ENCODE measurements at places on chromosomes 1 and 21.

DNA sequence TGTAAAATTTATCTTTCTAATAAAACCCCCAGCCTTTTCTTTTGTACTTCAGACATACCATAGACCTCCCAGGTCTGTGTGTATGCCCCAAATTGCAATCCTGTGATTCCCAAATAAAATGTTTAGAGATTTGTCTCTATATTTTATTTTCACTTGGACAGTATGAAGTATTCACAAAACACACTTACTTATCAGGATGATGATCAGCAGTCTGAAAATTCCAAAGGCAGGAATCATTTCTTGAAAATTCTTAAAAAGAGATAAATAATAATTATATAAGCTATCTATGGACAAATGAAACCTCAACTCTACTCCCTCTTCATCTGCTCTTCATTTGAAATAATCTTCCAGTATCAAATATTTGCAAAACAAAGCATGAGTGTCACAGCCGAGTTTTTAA is 11.6 kb upstream of the GJA9 start:
- peak; percentile 7 for DNase-seq

DNA sequence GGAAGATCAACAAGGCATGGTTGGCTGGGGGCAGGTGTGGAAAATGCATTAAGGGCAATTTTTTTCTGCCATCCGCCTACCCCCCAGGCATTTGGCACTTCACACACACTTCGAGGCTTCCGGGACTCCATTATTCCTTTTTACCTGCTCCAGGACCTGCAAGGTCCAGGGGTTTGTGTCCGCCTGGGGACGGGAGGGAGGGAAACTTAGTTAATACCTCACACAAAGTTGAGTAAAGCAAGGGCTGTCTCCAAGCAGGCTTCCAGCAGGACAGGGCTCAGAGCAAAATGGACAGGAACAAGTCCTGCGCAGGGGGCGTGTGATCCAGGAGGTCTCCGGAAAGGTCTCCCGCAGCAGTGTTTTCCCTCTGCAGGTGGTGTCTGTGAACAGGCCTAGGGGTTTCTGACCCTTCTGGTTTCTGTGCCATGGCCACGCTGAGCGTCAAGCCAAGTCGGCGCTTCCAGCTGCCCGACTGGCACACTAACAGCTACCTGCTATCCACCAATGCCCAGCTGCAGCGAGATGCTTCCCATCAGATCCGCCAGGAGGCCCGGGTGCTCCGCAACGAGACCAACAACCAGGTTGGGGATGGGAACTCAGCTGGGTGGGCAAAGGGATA is 712 bp downstream of the TEKT2 start:
- no peak for DNase-seq

DNA sequence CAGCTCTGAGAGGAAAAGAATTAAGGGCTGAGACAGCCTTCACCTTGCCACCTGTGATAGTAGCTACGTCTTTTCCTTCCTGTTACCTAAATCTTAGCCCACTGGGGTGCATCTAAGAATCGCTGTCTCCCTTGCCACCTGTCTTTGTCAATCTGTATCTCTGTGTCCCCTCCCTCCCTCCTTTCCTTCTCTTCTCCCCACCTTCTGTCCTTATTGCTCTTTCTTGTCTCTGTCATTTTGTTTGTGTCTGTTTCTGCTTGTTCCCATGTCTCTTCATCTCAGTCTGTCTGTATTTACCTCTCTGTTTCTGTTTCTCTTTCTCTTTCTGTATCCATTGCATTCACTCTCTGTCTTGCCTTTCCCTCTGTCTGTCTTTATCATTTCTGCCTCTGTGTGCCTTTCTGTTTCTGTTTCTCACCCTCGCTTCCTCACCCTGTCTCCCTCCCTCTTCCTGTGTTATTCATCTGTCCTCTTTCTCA is 30.2 kb downstream of the SLC22A15 start:
- no peak for DNase-seq

- peak; percentile 88 for DNase-seq
Measured at GRCh38 chr1:18949686-18950400, 6.6 kb downstream of the IFFO2 start.

GRCh38 chr1:202810193-202810614 is 550 bp upstream of the PCAT6 start:
- DNase-seq = no peak

DNA sequence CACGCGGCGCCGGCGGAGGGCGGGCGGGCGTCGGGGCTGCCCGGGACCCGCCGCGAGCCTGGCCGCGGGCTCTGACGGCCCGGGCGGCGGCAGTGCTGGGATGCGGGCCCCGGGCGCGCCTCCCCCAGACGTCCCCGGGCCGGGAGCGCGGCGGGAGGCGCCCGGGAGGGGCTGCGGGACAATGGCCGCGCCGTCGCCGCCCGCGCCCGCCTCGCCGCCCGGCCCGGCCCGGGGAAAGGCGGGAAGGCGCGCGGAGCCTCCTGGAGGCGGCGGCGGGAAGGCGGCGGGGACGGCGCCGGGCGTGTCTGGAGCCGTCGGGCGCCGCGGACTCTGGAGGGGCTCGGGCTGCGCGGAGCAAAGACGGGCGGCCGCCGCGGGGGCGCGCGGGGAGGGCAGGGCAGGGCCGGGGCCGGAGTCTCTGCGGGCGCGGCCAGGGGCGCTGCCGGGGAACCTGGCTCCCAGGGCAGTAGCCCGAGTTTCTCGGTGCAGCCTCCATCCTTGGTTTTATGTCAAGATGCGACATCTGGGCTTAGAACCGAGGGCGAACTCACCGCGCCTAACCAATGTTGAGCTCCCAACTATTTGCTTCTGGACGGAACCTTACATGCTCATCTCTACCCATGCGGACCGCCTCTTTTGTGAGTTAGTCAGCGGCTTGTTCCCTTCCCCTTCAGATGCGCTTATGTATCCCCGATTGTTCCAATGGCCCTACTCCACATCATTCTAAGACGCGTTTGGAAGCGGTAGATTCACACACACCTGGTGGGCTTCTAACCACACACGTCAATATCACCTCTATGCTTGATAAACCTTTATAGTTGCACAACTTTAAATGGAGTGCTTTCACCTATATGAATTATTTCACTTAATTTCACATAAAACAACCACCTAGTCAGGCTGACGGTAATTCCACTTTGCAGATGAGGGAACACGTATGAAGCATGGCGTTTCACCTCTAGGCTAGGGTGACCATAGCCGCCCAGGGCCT is 651 bp downstream of the ZBTB8A start:
- DNase-seq = peak; percentile 40

- DNase-seq = no peak
Measured at GRCh38 chr1:24992761-24993211, 62.7 kb upstream of the RUNX3 start.

- DNase-seq = no peak
Measured at GRCh38 chr1:23114424-23115079, 54.1 kb downstream of the LUZP1 start.

- no peak for DNase-seq
Measured at GRCh38 chr1:59125154-59125553, 171.7 kb upstream of the FGGY start.

DNA sequence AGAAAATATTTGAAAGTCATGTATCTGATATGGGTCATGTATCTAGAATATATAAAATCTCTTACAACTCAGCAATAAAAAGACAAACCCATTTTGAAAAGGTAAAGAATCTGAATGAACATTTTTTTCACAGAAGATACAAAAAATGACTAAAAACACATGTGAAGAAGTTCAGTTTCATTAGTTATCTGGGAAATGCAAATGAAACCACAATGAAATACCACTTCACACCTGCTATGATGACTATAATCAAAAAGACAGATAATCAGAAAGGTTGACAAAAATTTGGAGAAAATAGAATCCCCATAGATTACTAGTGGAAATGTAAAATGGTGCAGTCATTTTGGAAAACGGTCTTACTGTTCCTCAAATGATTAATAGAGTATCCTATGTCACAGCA is 631.0 kb downstream of the MRPL39 start:
- no peak for DNase-seq

- DNase-seq = peak; percentile 54
Measured at GRCh38 chr21:37153935-37154350, 80.9 kb downstream of the TTC3 start.

GRCh38 chr1:61711969-61712368 is 13.0 kb downstream of the TM2D1 start:
- no peak for DNase-seq

- DNase-seq = no peak
Measured at GRCh38 chr21:23887725-23888306, 1719.5 kb downstream of the MRPL39 start.

GRCh38 chr1:155060736-155061135 is 2.8 kb upstream of the EFNA4 start:
- DNase-seq = no peak

DNA sequence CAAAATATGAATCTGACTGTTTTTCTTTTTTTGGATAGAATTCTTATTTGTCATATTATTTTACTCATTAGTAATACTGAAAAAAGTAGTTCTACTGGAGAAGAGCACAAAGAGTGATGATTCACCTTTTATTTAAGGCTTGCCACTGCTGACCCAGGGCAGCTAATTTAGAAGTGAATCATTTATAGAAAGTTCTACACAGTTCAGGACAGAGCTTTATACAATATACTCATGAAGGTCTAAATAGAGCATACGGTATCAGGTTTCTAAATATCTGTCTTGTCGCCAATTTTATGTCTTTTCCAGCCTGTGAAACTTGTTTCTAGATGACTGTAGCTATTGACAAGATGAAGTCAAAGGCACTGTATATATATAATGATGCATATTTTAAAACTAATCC is 25.0 kb downstream of the GIPC2 start:
- peak; percentile 91 for DNase-seq

DNA sequence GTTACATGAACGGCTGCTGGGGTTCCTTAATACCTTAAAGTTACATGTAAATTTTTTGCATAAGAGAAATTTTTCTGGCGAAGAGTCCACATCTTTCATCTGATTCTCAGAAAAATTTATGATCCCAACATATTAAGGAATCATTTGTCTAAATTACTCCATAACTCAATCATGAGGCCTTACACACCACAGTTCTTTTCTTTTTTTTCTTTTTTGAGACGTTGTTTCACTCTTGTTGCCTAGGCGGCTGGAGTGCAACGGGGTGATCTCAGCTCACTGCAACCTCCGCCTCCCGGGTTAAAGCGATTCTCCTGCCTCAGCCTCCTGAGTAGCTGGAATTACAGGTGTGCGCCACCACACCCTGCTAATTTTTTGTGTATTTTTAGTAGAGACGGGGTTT is 2.1 kb upstream of the S100A11 start:
- no peak for DNase-seq

DNA sequence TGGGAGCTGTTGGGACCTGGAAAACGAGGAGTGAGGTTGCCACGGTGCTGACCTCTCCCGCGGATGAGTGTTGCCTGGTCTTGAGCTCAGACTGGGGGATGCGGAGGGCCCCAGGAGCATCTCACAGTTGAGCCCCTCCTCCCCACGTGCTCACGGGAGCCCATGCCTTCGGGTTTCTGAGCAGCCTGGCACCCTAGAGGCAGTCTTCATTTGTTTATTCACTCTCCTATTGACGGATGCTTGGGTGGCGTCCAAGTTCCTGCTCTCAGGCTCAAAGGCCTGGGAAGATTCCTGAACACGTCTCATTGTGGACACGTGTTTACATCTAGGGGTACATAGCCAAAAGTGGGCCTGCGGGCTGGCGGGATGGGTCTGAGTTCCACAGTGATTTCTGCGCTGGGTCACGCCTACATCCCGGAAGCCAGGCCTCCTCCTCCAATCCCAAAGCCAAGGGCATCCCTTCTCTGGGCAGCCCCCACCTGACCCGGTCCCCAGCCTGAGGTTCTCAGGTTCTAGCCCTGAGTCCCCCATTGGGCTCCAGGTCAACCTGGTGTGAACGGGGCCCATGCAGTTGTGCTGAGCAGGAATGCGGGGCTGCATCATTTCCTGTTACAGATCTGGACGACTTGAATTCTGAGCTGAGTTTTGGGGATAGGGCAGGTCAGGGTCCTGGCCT is 14.7 kb downstream of the WNT3A start:
- DNase-seq = no peak
